ENCODE measurements at places on chromosomes 3 and 15.

- no peak for DNase-seq
Measured at GRCh38 chr3:34570916-34571705, 772.7 kb downstream of the PDCD6IP start.

DNA sequence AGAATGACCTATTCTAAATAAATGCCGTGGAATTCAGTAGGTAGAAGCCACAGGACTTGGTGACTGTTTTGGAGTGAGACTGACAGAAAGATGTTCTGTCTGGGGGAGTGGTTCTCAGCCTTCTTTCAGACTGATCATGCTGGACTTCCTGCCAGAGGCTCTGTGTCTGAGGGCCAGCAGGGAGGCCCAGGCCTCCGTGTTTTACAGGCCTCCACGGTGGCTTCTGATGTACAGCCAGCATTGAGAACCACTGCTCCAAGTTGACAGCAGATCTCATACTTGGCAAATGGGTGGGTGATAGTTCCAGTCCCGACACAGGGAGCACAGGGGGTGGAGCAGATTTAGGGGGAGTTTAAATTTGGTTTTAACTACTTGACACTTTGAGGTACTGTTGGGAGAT, 6.7 kb upstream of the PIGZ start:
- DNase-seq: no peak

DNA sequence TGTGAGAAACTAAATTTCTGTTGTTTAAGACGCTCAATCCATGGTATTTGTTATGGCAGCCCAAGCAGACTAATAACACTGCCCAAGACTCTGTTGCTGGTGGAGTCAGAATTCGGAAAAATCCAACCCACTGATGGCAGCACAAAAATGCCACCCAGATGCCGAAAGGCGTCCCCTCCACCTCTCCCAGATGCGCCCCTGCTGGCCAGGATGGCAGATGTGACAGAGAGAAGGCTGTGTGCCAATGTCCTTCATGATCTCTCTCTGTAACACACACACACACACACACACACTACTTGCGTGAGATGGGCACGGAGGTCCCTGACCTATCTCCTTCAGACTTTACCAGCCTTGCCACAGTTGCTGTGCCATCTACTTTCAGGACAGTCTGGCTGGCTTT, 10.9 kb upstream of the LYSMD4 start:
- DNase-seq: no peak

GRCh38 chr3:102614021-102614569, 179.3 kb downstream of the ZPLD1 start:
- no peak for DNase-seq

DNA sequence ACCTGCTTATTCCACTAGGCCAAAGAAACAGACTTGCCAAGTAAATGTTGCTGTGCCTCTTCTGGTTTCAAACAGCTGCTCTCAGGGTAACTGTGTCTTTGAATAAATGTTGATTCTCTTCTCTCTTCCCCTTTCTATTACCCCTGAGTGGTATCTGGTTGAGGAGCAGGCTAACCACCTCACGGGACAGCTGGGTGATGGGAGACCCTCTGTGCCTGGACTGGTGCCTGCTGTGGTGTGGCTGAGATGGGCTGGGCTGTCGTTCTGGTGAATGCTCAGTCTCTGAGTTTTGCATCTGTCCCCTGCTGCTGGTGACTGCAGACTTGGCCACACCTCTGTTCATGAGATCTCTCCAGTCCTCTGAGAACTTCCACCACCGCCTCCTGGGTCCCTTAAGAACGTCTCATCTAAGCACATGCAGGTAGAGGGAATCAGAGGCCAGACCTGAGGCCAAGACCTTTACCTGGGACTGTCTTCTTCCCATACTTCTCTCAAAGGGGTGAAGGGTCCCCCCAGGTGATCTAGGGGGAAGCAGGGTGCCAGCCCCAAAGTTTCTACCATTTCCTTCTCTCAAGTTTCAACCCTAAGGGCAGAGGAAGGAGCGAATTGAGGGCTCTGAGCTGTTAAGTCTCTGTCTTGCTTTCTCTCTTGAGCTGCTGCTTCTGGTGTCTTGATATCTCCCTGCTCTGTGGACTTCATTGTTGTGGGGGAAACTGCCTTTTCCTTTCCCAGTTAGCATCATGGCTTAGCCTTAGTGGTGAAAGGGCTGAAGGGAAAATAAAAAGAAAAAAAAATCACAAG, 252.9 kb downstream of the EBLN2 start:
- DNase-seq: no peak

DNA sequence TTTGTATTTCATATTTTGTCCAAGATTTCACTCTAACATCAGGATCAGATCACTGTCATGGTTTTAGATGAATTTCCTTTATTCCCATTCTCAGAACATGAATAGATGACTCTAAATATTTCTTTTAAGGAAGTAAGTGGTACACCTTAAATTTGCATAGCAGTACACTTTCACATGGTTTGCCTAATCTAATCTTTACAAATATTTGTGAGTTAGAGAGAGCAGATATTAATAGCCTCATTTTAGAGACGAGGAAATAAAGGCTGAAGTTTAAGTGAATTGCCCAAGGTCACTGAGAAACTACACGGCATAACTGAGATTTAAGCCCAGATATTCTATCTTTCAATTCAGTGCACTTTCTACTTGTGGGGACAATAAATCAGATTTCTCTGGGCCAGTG, 14.2 kb downstream of the TERC start:
- DNase-seq: no peak

DNA sequence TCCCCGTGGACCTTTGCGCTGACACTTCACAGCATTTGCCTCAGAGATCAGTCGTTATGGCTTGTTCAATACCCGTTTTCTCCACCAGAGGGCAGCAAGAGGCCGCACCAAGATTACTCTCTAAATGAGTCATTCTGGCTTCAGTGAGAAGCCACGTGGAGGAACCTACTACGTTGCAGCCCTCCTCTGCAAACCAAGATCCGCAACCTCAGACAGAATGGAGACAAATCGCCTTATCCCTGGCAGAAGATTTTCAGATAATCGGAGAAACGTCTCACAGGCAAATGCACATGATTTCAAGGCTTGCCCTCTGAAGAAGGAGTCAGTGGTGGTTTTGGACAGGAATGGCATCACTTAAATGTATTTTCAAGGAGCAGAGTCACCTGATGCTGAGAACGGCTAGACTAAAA, 60.5 kb downstream of the GTPBP8 start:
- peak; percentile 76 for DNase-seq

DNA sequence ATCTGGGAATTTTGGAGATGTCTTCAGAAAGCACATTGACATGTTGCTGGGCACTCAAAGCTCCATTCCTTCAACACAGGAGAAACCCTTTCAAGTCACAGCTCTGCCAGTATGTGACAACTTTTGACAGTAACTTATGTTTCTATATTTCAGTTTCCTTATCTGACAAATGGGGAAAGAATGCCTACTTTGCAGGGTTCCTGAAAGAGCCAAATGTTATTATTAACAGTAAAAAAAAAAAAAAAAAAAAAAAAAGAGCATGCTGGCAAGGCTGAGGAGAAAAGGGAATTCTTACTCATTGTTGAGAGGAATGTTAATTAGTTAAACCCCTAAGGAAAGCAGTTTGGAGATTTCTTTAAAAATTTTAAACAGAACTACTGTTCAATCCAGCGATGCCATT, 272.5 kb upstream of the TGFBR2 start:
- DNase-seq: no peak

DNA sequence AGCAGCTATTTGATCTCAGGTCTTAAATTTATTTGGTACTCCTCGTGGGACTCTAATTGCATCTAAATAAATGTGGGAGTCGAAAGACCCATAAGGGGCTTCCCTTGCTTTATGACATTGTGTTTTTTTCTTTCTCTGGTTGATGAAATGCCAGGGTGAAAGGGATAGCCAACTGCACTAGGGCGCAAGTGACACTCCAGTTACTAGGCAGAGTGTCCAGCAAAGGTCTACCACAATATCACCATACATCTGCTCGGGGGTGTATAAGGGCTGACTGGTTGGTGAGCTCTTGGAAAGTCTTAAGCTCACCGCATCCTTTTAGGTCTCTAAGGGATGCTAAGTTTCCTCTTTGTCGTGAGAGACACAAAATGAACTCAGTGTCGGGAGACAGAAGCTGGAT, 54.0 kb downstream of the PGBD4 start:
- no peak for DNase-seq

GRCh38 chr3:28590216-28590615, 241.6 kb upstream of the AZI2 start:
- no peak for DNase-seq

GRCh38 chr3:134722969-134723368, 72.1 kb upstream of the EPHB1 start:
- DNase-seq: no peak

DNA sequence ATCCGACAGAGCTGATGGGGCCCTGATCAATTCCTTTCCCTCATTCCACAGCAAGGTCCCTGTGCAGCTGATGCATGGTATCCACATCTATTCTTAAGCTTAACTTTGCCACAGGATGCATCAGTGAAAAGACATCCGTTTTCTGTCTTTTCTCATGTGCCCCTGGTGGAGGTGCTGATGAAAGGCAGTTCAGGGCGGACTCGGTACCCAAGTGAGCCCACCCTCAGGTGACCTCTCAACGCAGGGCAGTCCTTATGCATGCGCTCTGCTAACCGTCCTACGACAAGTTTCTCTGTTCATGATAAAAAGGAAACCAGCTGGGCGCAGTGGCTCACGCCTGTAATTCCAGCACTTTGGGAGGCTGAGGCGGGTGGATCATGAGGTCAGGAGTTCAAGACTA, 251.4 kb downstream of the ADAMTS17 start:
- DNase-seq: no peak

DNA sequence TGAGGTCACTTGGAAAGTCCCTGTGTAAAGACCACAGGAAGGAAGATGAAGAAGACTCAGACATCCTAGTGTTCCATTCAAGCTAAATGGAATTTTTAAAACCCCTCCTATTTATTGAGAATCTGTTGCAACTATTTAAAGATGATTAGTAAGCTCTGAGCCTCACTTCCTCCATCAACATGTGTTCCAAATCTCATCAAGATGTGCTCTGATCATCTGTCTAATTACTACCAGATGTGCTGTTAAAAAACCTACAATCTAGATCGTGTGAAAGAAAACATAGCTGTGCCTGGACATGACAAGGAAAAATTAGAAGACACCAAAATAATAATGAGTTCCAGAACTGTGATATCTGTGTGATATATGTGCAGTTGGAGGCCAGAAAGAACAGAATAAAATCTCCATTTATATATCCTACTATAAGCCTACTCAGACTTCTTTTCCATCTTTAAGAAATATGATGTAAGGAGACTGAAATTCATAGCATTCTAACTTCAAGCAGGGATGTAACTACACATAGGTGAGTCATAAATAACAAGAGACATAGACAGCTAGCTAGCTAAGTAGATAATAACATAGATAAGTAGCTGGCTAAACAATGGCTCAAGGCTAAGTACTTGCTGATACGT, 7.8 kb downstream of the XPC start:
- DNase-seq: no peak

DNA sequence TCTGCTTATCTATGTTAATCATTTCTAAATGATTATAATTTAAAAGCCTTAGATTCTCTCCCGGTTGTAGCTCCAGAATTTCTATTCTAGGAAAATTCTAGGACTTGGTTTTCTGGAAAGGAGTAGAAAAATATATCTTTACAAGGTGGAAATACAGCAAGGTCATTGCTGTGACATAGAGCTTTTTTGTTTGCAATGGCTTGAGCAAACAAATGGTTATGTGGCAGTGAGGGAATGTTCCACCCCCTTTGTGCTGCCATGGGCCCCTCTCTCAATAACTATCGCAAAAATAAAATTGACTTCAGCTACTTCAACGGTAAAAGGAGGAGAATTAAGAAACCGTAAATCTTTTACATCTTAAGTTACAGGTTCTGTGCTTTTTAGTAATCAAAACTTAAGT, 517.1 kb downstream of the EPHA3 start:
- no peak for DNase-seq

- no peak for DNase-seq
Measured at GRCh38 chr3:190617185-190617584, 103.3 kb downstream of the IL1RAP start.

- no peak for DNase-seq
Measured at GRCh38 chr3:98901119-98901391, 440 bp downstream of the DCBLD2 start.

GRCh38 chr3:133096900-133097613, 58.9 kb downstream of the TMEM108 start:
- DNase-seq: no peak

DNA sequence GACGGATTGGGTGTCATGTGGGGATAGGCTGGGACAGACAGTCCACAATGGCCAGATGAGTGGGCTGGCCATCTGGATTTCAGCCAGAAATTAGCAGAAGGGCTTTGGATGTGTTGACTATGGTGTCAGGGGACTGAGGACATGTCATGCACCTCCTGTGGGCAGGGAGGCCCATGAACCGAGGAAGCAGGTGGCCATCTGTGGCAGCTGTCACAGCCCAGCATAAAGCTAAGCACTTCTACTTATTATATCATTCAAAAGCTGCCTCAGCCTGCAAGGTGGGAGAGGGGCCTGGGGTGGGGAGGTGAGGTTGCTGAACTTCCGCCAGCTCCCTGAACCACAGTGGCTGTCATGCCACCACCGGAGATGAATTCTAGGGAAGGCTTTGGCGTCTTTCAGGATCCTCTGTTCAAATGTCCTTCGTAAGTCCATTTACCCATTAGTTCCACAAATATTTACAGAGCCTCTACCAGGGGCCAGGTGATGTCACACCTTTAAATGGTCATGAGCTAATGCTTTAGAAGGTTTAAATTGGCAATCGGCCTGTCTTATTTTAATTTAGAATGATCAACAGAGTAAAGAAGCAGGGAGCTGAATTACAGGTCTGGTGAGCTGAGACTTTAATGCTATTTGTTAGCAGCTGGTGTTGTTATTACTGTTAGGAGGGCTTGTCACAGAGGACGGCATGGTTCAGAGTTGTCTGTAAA, 23.6 kb upstream of the CAV3 start:
- no peak for DNase-seq

GRCh38 chr3:339351-339750, 142.8 kb downstream of the CHL1 start:
- no peak for DNase-seq

DNA sequence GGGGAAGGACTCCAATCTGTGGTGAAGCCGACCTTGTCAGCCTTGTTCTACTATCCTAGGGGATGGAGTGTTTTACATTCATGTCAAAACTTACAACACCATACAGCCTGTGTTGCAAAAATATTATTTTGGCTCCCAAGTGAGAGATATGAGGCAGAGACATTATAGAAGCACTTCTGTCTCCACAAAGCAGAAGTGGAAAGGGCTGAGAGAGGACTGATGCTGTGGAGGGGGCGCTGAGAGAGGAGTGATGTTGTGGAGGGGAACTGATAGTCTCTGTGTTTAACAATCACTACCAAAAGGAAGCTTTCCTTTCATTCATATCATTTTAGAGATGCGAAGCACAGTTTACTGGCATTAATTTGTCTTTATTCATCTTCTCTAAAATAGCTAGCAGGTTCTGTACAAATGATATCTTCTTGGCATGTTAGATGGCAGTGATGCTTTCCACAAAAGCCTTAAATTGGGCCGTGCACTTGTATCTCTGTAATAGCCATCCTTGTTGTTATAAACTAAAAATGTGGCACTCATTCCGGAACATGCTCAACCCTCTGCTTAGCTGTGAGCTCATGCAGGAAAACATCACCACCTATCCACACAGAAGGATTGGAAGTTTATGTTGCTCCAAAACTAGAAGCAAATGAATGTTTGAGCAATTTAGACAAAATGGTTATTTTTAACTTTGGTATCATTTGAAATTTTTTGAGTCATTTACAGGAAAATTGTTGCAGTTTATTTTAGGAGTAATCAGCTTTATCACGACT, 134.6 kb upstream of the TP63 start:
- no peak for DNase-seq
